ENCODE measurements at places on chromosomes 13 and 19. TPM values are rescaled to one million over a fixed set of nuclear protein-coding genes. Genes with fewer than 3 reads are reported as not detected.
A peak's percentile ranks its signal among the peaks of the same experiment; 100 is the strongest.

DNA sequence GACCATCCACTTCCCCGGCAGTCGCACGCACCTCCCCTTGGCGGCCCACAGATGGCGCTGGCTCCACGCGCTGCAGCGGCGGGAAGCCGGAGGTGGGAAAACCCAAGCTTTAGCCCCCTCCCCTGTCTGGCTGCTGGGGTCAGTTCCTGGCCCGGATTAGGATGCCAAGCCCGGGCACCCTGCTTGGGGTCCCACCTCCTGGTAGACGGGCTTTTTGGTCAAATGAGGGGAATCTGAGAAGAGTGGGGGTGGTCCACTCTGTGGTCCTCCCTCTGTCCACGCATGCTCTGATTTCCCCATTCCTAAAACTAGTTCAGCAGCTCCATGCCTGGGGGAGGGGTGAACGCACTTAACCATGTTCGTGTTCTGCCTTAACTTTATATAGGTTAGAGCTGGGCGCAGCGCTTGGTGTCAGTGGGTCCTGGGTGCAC is 8.1 kb upstream of the ADGRE2 start:
- peak; percentile 3 for DNase-seq

GRCh38 chr19:6384381-6384780 is 8.6 kb downstream of the GTF2F1 start:
- no peak for DNase-seq

DNA sequence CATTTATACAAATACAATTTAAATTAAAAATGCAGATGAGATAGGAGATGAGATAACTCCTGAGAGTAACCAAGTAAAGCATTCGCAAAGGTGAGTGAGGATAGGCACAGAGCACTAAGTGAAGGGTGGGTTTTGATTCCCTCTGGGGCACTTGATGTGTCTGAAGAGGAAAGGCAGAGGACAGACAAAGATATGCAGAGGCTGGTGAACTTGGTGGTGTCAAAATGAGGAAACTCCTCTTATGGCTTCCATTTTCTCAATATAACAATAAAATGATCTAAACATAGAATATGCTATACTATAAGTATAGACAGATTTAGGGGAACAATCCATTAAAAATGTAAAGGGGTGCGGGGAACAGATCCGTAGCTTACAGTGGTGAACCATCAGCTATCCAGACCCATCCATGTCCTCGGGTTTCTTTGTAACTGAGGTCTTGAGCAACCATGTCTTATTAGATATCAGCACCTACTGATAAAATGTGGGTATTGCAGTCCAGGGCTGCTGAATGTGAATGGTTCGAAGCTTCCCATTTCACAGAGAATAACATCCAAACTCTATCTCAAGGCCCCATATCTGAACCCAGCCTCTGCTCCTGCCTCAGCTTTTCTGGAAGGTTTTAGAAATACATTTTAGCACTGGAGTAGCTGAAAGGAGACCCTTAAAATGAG is 73.9 kb upstream of the SLC10A2 start:
- DNase-seq = no peak

- no peak for DNase-seq
Observed at GRCh38 chr19:5292453-5292821, 48.2 kb downstream of the PTPRS start.

DNA sequence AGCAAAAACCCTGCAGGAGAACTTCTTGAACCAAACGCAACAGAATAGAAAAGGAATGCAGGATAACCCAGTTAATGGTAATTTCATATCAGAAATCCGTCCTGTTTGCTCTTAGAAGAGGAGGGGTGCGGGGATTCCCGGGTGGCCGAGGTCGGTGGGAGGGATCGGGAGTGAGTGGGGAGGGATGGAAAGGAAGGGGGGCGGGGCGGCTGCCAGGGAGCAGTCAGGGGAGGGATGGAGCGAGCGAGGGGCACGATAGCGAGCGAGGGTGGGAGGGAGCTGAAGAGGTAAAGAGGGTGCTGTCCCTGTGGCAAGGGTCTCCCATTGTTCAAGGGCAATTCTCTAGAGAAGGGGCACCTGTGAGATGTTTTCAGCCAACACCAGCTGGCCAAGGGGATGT is 26.5 kb downstream of the CD177 start:
- no peak for DNase-seq

GRCh38 chr19:23991170-23991569 is 76.5 kb downstream of the ZNF726 start:
- DNase-seq = no peak

- no peak for DNase-seq
Observed at GRCh38 chr13:33144358-33144784, 128.1 kb downstream of the KL start.

DNA sequence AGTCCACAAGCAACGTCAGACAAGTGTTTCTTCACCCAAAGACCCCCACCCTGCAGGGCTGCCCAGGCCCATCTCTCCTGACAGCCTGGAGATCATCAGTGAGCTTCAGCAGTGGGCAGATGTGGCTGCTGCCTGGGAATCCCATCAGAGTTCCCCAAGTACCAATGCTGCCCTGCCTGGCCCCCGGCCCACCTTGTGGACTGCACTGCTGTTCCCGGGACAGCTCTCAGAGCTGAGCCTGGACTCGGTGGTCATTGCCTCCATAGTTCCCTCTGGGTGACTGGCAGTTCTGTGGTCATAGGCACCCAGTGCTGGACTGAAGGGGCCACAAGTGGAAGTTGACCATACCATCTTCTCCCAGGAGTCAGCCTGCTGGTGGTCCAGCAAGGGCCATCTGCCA is 24.5 kb upstream of the ZNF492 start:
- DNase-seq = no peak

DNA sequence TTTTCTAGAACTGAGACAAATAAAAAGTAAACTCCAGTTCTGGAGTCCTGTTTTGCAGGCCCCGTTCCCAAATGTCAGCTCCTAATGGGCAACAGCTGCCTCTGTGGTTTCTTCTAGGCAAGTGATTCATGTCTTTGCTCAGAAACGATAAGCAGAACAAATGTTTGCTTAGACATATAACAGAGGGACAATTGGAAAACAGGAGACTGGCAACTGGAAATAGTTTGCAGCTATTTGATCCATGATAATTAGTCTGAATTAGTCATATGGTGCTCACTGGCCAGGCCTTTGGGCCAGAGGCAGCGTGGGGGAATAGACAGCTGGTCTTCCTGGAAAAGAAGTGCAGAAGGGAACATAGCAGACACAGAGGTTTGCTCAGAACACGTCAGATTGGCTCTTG is 29.2 kb upstream of the TSHZ3 start:
- DNase-seq = no peak

DNA sequence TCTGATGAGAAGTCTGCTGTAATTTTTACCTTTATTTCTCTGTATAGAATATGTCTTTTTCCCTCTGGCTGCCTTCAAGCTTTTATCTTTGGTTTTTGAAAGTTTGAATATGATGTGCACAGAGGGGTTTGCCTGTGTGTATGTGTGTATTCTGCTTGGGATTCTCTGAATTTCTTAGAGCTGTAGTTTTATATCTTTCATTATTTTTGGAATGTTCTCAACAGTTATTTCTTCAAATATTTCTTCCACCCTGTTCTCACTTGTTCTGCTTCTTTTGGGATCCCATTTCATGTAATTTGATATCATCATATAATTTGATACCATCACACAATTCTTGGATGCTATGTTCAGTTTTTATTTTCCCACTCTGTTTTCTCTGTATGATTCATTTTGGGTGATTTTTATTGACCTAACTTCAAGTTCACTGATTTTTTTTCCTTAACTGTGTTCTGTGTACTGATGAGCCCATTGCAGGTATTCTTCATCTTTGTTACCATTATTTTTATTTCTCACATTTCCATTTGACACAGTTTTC is 7.5 kb downstream of the COG3 start:
- no peak for DNase-seq

- DNase-seq = no peak
Observed at GRCh38 chr13:113876346-113877148, 12.7 kb upstream of the GAS6 start.

DNA sequence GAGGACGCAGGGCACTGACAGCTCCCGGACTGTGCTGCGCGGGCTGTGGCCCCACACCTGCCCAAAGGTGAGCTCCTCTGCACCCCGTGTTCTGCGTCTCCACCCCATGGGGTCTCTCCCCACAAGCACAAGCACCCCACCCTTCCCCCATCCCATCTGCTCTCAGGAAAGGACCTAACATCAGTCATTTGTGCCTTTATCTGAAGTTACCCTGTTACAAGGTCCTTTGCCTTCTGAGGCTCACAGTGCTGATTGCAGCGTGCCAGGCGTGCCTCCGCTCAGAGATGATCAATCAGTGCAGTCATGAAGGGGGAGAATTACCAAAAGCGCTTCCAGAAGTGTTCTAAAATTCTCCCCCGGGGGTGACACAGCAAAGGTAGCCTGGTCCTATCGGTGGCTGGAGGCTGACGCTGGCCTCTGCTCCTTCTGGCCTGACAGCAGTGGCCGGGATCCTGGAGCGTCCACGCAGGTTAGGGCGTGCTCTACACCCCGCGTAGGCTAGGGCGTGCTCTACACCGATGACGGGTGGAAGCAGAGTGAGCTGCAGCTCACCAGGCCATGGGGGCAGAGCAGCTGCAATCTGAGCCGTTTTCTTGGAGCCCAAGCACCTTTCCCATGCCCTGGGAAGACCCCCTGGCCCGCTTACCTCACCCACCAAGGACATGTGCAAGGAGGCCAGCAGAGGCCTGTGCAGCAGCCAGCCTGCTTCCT is 84.7 kb upstream of the TM9SF2 start:
- DNase-seq = peak; percentile 29

- no peak for DNase-seq
Observed at GRCh38 chr19:5974721-5975387, 3.1 kb downstream of the RANBP3 start.

GRCh38 chr13:44792096-44792495 is 197.2 kb downstream of the NUFIP1 start:
- DNase-seq = no peak

DNA sequence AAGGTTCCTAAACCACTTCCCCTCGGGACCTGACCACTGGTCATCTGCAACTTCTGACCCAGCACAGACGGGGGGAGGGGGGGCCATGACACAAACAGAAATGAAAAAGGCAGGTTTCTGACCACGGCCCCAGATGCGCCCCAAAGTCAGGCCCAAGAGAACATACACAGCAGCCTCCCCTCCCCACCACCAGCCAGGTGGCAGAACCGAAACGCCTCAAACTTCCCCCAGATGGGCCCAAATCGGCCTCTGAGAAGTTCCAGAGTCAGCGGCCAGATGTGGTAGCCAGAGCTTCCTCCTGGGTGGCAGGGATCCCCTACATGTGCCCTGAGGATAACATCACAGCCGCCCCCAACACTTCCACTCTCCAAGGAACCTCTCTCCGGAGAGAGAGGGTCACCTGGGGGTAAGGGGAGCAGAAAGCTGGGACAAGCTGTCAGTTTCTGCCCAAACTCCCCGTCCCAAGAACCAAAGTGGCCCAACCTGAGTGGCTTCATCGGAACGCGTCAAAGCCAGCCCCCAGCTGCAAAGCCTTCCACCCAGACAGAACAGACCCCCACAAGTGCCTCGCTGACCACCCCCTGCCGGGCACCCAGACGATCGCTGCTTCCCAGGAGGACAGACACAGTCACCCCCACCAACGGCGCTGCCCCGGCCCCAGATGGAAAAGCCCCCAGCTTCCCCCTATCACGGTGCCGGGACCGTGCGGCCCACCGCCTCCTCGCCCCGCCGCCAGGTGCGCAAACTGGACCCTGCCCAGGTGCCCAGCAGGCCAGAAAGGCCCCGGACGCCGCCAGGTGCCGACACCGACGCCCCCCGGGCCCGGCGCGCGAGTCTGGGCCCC is 800 bp downstream of the ELL start:
- peak; percentile 20 for DNase-seq

DNA sequence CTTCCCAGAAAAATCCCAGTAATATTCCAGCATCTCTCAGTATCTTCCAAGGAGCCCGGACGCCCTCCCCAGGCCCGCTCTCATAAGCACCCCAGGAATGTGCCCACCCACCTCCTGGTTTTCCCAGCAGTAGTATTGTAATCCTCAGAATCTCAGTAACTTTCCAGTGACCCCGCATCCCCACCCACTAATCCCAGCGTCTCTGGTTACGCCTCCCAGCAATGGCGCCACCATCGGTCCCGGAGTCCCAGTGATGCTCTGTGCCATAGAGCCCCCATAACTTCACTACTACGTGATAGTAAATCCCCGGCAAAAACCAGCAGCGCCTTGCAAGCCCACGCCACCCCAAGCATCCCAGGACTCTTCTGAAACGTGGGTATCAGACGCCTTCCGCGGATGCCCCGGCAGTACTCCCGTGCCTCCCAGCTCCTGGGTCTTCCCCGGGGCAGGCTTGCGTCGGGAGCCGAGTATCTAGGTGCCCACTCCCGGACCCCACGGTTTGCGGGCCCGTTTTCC is 928 bp upstream of the PNPLA6 start:
- peak; percentile 77 for DNase-seq

DNA sequence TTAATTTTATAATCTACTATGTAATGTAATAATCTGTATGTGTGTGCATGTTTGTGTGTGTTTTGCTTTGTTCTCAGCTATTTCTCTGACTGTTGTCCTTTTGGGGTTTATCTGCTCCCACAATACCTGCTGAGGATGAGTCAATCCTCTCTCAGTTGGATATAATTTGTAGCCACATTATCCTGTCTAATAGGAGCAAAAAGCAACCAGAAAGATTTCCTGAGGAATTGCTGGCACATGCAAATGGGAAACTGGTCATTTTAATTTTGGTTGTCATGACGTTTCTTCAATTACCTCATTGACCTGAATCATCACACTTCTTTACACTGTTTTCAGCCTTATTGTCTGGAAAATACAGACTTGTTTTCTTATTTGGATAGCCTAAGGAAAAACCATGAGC is 488.4 kb downstream of the KLF5 start:
- no peak for DNase-seq

- DNase-seq = no peak
Observed at GRCh38 chr13:74574964-74575728, 440.9 kb upstream of the KLF12 start.

DNA sequence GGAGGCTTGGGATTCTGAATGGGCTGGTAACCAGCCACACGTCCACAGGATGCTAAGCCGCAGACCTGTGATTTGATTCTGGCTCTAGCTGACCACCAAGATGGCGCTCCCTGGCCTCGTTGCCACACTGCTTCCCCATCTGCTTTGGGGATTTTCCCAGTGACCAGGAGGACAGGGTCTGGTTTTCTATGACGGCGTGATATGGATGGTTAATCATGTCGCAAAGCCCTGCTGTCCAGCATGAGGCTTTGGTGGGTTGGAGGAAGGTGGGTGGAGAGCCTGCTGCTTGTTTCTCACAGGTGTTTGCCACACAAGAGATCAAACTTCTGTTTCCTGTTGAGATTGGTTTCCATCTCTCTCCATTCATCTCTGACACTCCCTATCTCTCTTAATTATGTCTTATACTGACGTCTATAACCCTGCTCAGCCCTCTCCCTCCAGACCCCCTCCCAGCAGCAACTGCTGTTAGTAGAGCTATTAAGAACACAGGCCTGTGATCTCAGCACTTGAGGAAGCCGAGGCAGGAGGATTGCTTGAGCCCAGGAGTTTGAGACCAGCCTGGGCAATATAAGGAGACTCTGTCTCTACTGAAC is 102.7 kb downstream of the SIPA1L3 start:
- DNase-seq = no peak

GRCh38 chr13:26749285-26749684 is 11.3 kb downstream of the GPR12 start:
- DNase-seq = no peak

The FLT3 gene
- total RNA-seq = not detected

The CA11 gene
- 10.5 TPM for total RNA-seq

The SHISA2 gene
- not detected for total RNA-seq

The TBXA2R gene
- total RNA-seq = not detected

The RNF113B gene
- not detected for total RNA-seq

Measured in Caco-2 (cell line).